ENCODE measurements at places on chromosomes 7 and 10.

DNA sequence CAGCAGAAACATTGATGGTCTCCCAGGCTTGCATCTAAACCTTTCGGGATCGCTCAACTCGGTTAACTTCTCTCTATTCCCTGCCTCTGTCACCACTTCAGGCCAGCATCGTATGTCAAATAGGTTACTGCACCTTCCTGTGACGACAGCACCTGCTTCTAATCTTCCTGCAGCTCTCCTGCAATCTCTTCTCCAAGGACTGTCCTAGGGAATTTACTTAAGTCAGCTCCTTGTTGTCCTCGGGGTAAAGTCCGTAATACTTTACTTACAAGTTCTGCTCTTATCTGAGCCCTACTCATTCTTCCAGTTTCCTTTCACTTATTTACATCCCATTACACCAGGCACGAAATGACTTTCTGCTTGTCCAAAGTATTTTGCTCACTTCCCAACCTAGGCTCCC lies 372.7 kb upstream of the AKR1E2 start:
- DNase-seq: no peak

DNA sequence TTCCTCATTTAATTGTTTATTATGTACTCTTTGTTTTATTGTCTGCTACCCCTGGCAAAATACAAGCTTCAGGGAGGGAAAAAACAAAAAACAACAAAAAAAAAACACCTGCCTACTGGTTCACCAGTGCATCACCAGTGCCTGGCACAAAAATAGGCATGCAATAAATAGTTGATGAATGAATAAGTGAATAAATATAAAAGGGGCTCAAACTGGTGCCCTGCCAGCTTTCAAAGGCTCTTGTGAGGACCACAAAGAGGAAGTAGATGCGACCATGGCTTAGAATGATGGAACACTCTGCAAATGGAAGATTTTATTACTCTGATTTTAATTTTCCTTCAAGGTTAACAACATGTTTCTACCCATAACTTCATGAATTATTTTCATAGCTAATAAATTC lies 213.0 kb upstream of the INHBA start:
- no peak for DNase-seq

DNA sequence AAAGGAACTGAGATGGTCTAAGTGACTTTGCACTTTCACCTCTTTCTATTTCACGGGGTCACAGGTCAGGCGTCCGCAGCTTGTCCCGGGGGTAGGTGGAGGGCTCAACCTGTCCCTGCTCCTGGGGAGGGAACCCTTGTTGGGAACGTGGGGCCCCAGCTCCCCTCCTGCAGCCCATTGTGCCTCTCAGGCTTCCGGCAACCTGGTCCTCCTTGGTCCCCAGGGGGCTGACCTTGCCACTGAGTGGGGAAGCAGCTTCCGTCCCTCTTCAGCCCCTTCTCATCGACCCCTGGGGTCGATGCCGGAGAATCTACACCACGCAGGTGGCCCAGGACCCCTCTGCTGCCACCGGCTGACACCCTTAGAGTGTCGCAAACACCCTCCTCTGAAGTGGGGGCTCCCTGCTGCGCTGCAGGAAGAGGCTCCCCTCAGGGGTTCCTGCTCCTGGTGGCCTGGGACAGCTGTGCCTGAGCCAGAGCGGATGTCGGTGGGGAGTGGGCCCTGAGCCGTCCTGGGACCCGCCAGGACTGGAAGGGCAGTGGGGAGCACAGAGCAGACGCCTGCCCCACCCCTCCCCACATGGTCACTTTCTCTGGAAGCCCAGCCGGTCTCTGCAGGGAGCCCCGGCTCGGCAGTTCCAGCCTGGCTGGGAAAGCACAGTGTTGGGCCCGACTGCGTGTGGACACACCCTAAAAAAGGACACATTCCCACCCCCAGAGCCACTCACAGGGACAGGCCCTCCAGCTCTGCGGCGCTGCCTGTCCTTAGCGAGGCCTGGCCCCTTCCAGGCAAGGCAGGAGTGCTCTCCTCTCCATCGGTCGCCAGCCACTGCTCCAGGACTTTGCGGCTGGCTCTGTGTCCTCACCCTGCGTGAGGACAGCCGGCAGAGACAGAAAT lies 357.5 kb upstream of the SHH start:
- no peak for DNase-seq

DNA sequence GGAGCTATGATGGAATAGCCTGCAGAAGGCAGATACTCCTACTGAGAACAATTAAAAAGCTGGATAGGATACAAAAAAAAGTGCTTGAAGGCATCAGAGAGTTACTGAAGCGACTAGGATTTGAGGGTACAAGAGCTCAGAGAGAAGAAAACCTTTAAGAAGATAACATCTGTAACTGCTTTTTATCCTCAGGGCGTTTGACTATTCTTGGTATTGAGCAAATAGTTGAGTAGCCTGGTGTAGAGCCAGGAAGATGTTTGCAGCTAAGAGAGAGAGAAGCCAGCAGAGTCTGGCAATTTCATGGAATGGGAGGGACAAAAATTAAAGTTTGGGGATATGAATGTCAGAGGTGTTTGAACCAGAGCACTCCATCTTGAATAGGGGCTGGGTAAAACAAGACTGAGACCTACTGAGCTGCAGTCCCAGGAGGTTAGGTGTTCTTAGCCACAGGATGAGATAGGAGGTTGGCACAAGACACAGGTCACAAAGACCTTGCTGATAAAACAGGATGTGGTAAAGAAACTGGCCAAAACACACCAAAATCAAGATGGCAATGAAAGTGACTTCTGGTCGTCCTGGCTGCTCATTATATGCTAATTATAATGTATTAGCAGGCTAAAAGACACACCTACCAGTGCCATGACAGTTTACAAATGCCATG lies 428.8 kb downstream of the SH2D4B start:
- no peak for DNase-seq

- no peak for DNase-seq
Measured at GRCh38 chr10:59558066-59558465, 151.6 kb downstream of the SLC16A9 start.

DNA sequence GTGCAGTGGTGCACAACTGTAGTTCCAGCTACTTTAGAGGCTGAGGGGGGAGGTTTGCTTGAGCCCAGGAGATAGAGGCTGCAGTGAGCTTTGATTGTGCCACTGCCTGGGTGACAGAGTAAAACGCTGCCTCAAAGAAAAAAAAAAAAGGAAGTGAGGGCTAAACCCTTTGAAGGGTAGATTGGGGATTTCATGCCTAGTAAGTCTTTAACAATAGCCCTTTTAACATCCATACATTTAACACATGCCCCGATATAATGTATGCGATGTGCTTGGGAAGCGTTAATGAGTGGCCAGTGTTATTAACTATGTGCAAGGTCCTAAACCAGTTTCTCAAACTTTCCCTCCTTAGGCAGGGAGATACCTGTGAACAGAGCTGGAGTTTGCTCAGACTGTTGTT lies 229.2 kb upstream of the HPS1 start:
- DNase-seq: no peak

DNA sequence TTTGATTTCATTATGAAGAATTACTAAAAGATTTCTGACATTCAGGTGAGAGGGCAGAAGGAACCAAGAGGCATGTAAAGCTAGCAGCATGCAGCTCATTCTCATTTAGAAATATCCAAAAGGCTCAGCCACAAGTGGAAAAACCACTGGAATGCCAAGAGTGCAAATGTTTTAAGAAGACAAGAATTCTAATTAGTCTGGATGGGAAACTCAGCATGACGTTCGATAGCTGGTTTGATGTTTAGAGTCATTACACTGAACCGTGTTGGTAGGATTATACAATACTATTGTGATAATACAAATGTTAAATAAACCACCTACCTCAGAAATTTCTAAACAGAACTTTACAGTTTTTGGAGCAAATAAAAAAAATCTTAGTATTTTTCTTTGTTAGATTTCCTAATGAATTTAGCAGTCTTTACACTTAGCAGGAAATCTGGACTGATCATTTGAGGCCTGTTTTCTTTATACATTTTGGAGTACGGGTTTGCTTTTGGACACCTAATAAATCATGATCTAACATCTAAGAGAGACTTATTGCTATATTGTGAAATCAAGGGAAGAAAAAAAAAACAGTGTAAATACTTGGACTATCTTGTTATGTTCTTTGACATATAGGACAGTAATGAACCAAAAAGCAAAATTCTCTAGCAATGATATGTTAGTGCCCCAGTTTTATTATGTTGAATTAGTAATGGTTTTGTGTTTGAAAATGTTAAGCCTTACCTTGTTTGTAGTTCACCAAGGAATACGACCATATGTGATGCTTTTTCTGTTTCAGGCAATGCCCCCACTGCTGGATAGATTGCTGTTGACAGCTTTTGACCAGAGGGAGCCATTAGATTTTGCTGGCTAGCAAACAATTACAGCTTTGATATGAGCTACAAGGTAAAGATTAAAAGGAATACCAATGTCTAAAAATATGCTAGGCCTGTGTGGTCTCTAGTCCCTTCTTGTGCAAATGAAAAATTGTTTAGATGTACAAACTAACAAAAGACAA lies 354.1 kb upstream of the SEMA3A start:
- peak; percentile 79 for DNase-seq

GRCh38 chr10:6115411-6115810 lies 26.6 kb downstream of the RBM17 start:
- DNase-seq: no peak

GRCh38 chr10:50857579-50857978 lies 27.8 kb downstream of the A1CF start:
- no peak for DNase-seq

DNA sequence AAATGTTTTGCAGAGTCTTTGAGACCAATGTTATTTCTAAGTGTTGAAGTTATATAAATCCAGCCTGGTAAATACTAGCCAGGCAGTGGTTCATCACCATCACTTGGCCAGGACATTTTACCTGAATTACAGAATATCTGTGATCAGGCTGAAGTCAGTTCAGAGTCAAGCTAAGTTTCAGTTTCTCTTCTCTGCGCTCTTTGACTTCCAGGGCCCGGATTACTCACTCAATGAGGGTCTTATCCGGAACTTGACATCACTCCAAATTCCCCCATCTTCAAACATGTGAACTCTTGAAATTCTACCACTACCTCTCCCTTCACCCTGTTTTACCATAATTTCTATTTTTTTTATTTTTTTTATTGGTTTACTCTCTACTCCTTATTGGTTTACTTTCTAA lies 36.6 kb upstream of the CCAR1 start:
- no peak for DNase-seq

- DNase-seq: no peak
Measured at GRCh38 chr10:97154162-97154561, 31.6 kb downstream of the SLIT1 start.

DNA sequence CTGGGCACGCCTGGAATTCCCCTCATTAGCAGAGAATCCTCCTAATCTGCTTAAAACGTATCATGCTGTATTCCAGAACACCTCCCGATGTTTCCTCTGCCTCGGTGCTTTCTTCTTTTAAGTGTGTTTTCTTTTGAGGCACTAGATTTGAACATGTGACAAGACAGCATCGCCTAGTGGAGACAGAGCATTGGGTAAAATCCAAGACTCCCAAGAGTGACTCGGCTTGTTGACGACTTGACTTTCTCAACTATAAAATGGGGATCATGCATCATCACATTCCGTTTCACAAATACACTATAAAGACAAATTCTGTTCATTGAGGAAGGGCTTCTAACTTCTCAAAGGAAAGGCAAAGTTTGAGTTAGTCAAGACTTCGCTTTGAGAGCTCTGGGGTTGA lies 105.6 kb upstream of the RNF32 start:
- DNase-seq: no peak

DNA sequence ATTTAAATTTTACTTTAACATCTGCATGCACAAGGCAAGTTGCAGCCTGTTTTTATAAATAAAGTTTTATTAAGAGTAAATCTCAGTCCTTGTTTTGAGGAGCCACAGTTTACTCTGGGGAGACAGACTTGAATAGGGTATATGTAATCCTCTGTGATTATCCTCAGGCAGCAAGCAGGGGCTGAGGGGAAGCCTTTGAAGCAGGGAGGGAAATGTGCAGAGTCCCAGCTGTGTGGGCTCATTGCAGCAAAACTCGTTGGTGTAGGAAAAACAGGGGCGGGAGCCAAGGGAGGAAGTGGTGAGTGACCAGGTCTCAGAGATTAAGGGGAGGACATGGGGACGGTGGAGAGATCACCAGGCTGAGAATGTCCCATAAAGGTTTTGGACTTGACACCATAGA lies 34.3 kb upstream of the SMC3 start:
- DNase-seq: peak; percentile 35

GRCh38 chr7:28408105-28408959 lies 4.0 kb upstream of the CREB5 start:
- no peak for DNase-seq

DNA sequence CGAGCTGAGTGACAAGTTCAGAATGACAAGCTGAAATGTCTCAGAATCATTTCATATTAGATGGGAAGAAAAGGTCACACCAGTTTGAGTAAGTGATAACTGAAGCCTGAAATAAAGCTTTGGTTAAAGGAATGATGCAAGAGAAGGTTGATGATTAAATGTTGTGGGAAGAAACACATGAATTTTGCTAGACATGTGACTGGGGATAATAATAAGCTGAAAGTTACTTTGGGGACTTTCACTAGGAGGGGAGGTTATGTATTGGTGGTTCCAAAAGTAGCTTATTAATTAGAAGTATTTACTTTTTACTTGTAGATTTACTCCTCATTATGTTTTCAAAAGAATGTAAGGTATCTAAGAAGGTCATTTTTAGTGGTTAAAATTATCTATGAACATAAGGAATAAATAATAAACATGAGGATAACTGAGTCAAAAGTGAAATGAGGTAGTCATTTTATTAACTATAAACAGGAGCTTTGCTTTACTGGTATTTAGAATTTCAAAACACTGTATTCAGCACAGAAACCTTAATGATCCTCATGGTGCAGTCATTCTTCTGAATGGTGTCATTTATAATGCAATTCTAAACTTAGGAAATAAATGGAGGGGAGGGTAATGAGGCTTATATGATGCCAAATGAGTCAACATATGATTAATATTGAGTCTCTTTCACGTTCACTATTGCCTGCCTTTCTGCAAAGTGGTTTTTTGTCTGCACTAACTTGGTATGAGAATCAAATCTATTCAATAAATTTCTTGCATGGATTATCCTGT lies 63.7 kb downstream of the PRKG1 start:
- DNase-seq: peak; percentile 38

- DNase-seq: peak; percentile 65
Measured at GRCh38 chr7:16627236-16627635, 18.3 kb downstream of the ANKMY2 start.

GRCh38 chr7:41292487-41292886 lies 410.4 kb downstream of the INHBA start:
- no peak for DNase-seq

DNA sequence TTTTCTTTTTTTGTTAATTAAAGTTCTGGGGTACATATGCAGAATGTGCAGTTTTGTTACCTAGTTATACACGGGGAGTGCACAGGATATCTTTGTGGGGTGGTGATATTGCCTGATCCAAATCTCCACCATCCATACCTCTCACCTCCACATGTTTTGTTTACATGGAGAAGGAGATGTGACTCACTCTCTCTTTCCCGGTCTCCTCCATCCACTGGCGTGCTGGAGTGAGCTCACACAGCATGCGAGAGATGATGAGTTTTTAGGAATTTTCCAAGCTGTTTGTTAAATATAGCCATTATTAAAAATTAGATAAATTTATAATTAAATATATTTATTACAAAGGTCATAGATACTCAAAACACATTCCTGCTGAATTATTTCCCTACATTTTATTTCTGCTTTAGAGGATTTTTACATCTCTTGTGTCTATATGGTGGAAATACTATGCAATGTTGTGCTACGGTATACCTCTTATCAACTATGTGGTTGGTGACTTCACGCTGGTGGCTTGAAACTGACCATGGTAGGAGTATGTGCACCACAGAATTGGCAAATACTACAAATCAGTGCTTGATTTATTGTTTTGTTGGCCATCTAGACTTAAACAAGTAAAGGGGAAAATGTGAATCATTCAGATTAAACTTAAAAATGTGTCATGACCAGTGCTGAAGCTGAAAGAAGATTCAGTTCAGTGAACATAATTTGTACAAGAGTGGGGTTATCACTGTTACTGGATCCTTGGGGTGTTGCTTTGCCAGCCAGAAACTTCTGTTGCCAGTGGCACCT lies 107.9 kb upstream of the FAM180A start:
- DNase-seq: no peak
